ENCODE measurements at places on chromosomes 11 and 22. TPM values are rescaled to one million over a fixed set of nuclear protein-coding genes. Genes with fewer than 3 reads are reported as not detected.

The C11orf86 gene
- polyA plus RNA-seq = not detected

The PRR33 gene
- not detected for polyA plus RNA-seq

The IL18BP gene
- polyA plus RNA-seq = 3.2 TPM

The NAALAD2 gene
- polyA plus RNA-seq = 0.09 TPM

The SLC43A3 gene
- 22.0 TPM for polyA plus RNA-seq

The CAPN1 gene
- 263 TPM for polyA plus RNA-seq

The HRAS gene
- polyA plus RNA-seq = 123 TPM

The OR51B5 gene
- polyA plus RNA-seq = 0.29 TPM

DNA sequence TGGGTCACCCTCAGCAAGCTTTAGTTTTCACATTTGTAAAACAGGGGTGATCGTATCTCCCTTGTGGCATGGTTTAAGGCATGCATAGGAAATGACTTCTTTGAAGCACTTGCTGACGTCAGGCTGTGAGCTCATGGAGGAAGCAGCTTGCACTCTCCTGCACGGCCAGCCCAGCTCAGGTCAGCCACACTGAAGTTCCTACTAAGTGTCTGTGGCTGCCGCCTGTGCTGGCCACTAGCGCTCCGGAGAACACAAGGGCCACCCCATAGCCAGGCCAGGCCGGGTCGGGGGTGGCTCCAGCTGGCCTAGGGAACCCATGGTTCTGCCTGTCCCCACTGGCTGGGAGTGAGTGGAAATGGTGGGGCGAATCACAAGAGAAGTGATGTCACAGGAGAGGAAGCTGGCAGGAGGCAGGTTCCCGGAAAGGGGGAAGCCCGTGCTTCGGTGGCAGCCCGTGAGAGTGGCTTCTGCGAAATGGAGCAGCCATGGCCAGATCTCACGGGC, 28.2 kb downstream of the KCTD17 start:
- peak; percentile 76 for DNase-seq

DNA sequence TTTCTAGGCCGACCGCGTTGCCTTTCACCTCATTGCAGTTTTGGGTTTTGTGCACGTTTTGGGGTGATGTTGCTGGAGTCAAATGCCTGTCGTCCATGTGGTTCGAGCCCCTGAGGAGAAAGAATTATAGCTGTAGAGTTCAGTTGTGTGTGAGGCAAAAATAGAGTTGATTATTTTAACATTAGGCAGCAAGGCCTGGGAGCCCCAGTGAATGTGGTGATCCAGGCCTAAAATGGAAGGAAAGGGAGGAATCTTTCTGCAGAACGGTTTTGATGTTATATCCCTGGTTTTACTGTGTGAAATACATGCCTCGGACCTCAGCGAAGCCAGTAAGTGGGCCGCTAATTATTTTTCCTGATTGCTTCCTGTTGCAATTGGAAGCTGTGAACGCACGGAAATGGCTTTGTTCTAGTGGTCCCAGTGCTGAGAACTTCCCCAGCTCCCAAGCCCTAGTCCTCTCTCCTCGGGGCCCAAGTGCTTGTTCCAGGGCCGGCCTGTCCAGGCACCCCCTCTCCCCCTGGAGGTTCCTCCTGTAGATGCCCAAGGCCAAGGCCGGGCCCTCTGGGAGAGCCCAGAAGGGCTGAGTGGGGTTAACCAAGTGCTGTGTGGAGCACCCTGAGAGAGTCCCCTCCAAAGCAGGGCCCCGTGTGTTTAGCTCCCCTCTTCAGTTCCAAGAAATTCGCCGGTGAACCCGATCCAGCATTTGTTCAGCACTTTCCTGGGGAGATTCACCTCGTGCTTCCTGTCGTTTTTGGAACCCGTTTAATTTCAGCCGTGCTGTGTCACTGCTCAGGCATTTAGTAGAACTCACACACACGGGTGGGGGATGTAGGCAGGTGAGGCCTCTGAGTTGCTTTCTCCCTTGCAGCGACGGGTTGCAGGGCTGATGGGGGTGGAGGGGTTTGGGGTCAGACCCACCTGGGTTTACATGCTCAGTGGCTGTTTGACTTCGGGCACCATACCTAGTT, 2.1 kb downstream of the LRP5 start:
- peak; percentile 59 for DNase-seq

DNA sequence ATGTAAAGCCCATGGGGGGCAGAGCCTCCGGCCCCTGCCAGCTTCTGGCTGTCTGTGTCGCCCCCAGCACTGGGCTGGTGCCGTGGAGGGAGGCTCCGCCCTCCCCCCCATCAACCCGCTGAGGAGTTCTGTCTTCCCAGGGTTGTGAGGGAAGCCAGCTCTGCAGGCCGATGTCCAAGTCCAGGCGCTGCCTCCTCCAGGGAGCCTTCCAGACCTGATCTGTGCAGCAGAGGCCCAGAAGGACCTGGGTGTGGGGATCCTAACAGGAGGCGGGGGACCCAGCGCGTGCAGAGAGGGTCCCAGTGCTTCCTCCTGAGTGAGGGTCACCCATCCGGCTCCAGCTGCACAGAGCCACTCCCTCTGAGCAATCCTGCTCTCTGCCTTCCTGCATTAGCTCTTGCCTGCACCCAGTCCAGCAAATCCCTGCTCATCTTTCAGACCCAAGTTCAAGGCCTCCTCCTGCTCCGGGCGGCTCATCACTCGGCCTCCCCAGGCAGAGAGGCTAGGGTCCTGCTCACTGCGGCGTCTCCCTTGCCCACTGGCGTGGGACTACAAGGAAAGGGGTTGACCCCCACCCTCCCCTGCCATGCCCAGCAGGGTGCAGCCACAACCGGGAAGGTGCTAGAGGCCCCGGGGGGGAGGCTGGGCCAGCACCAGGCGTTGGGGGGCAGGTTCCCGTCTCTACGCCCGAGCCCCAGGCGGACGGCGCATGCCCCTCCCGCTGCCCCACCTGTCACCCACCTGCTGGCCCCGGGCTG, 16.4 kb downstream of the PRR33 start:
- DNase-seq = no peak

- no peak for DNase-seq
These were observed 16.4 kb downstream of the SMARCB1 start for GRCh38 chr22:23803001-23803819.

DNA sequence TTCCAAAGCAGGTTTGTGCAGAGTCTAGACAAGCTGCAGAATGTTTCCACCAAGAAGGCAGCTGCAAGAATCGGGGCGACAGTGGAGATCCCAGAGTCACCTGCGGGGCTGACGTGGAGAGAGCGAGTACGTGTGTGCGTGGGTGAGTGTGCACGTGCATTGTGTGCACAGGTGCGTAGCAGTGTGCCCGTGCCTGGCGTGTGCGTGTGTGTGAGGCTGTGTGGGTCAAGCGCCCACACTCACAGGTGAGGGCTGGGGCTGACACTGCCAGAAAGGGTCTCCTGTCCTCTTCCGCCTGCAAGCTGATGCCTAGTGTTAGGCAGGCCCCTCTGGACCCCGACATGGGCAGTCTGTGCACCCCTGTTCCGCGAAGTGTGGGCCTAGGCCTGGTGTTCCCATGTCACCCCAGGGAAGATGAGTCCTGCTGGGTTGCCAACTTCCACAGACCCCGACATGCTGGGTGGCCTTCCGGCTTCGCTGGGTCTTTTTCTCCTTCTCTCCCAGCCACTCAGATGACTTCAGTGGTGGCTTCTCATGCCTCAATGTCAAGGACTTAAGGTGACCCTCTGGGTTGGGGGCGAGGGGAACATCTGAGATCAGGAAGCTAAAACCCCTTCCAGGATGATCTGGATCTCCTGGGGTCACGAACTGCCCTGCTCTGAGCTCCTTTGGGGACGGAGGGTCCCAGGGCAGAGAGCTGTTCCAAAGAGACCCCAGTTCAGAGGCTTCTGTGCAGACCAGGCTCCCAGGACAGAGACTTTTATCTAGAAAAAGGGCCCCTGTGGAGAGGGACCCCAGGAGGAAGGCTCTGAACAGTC, 10.4 kb upstream of the SYT8 start:
- no peak for DNase-seq

GRCh38 chr22:36085476-36086169, 57.0 kb upstream of the RBFOX2 start:
- DNase-seq = no peak

DNA sequence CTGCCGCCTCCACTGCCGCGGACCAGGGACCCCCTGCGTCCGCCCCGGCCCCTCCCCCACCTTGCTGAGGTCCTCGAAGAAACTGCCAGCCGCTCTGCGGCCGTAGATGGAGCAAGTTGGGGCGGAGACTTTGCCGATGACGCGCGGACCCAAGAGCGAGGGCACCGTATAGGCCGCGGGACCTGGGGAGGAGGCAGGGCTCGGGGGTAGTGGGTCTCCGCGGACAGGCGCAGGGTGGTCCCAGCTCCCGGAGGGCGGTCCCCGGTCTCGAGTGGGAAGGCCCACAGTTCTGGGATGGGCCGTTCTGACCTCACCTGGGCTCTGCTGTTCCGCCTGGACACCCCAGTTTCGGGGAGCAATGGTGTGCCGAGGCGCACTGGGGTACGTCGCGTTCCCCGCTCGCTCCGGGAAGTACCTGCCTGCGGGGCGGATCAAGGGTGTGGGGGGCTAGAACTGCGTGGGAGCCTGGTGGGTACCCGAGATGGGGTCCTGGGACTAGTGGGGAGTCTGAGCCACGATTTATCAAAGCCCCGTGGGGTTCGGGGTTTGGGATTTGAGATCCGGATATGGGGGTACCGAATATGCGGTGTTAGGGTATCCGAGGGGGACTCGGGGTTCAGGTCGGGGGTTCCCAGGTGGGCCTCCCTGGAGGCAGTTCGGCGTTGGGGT, 1.2 kb upstream of the TYMP start:
- DNase-seq = peak; percentile 63

DNA sequence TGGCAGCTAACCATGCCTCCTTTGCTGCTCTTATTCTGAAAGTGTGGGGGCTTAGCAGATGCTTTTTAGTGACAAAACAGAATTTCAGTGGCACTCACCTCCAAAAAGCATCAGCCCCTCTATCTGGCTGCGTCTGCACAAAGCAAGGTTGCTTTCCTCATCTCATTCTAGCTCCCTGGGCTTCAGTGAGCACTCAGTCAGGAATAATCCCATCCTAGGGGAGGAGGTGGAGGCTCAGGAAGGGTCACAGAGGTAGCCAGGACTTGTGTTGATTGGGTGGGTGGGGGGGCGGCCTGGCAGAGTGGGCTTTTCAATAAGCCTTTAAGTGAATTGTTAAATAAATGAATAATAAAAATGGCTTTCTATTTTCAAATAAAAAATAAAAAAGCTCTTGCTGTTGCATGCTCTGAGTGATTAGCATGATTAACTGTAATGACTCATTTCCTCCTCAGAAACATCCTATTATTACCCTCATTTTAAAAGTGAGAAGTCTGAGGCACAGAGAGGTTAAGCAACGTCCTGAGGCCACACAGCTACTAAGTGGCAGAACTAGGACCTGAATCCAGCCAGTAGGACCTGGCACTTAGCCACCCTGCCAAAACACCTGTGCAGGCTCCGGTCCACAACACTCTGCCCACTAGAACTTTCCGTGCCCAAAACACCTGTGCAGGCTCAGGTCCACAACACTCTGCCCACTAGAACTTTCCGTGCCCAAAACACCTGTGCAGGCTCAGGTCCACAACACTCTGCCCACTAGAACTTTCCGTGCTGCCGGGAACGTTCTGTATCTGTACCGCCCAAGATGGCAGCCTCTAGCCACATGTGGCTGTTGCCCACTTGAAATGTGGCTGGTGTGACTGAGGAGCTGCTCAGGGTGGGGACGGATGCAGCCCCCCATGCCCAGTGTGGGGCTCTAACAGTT, 5.5 kb downstream of the B3GAT1 start:
- no peak for DNase-seq

GRCh38 chr11:116396331-116396730, 376.5 kb downstream of the BUD13 start:
- no peak for DNase-seq

DNA sequence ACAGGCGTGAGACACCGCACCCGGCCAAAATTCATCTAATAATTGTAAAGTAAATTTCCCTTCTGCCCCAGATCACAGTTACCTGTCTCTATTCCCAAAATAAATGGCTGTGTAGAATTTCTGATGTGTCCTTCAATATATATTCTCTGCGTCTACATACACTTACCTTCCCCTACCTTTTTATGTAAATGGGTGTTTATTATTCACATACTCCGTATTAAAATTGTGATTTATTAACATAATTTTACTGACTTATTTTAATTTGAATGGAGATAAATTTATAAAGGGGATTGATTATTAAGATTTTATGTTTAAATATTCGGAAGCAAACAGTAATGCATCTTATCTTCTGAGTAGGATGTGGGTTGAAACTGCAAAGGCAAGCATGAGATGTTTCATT, 16.4 kb upstream of the ZNF280A start:
- no peak for DNase-seq

DNA sequence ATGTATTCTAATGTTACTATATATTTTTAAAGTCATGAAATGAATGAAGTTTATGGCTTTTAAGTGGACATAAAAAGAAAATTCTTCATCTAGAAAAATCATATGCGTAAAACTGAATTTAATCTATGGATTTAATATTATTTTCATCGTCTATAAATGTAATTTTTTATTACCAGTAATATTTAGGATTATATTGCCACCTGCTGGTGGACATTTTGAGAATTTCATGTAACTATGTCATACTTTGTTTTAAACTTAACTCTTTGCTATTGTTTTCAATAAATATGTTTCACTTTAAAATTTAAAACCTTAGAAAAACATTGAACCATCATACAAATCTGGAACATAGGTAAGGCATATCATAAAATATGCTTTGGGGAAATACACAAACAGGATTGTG, 66.5 kb upstream of the CEP126 start:
- peak; percentile 44 for DNase-seq

- DNase-seq = no peak
These were observed 57.7 kb downstream of the GAB2 start for GRCh38 chr11:78359921-78360320.

DNA sequence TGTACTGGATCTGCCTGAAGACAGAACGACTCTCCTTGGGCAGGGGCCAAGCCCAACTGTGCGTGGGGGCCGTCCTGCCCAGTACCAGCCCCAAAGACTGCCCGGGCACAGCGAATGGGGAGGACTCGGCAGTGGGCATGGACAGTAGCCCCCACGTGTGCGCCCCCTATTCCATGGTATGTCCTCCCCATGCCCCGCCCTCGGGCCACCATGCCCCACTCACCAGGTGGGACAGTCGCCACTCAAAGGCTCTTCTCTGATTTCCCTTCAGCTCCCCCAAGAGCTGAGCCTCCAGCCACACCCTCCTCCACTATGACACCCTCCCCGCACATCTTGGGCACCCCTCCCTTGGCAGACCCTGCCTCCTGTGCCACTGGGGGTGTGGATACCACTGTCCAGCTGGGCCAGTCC, 43.5 kb downstream of the GNB1L start:
- DNase-seq = no peak

GRCh38 chr11:16049611-16050010, 306.7 kb downstream of the SOX6 start:
- DNase-seq = no peak
